ENCODE measurements at places on chromosomes 3 and 15.

DNA sequence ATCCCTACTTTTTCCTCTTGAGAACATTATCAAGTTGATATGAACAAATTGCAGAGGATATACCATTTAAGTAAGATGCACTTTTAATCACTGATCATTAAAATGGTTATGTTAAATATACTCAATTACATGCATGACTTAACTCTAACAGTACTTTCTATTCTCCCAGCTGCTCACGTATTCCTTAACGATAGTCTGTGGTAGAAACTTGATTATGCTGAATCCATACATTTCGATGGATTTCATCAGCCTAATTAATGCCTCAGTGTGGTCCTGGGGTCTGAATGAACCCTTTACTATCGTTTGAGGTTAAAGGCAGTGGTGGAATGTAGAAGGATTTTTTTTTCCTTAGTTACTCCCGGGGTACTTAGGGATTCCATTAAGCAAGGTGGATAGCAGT, 18.6 kb downstream of the SOX2 start:
- DNase-seq, result no peak

GRCh38 chr3:89173546-89173945, 66.1 kb downstream of the EPHA3 start:
- DNase-seq, result no peak

DNA sequence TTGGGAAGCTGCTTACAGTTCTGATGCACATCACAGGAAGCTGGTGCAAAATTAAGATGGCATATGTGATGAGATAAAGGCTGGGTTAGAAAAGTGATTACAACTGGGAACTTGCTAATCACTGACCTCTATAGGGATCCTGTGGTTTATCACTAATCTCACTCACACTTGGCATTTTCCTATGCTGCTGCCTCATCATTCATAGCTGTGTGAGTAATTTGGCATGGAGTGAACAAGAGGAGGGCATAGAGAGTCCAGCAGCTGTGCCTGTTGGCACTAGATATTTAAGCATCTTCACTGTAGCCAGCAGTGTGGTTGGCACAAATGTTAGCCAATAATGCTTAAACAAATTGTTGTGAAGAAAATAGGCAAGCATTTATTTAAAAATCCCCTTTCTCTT, 217.7 kb upstream of the CGNL1 start:
- peak; percentile 39 for DNase-seq

DNA sequence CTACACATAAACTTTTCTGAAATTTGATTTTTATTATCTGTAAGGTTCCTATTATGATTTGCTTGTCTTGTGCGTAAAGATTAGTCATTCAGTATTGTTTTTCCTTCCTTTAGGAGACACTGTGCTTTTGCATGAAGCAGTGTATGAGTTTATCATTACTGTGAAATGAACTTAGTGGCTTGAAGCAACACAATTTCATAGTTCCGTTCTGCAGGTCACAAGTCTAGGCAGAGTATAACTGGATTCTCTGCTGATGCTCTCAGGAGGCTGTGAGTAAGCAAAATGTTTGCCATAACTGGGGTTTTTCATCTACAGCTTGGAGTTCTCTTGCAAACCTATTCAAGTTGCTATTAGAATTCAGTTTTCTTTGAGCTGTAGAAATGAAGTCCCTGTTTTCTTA, 1136.1 kb downstream of the OTOL1 start:
- no peak for DNase-seq

DNA sequence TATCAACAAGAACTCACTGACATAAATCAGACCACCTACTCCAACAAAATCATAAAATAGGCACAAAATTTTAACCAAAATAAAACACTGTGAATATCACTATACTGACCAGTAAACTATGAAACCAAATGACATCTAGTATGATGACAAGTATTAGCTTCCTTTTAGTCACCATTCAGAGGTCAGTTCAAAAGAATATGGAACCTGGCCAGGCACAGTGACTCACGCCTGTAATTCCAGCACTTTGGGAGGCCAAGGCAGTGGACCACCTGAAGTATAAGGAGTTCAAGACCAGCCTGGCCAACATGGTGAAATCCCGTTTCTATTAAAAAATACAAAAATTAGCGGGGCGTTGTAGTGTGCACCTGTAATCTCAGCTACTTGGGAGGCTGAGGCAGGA, 65.8 kb downstream of the SMARCC1 start:
- DNase-seq, result no peak

- DNase-seq, result no peak
These were observed 21.9 kb upstream of the P2RY13 start for GRCh38 chr3:151351219-151351618.
